Stimulated activated CD8-positive, alpha-beta memory T cell treated with anti-CD3 and anti-CD28 coated beads, Interleukin-2, amount 100 ng/mL, for 48 hours (primary cell): ENCODE measurements at places on chromosomes 16 and 17.

- no peak for DNase-seq
These were observed 263.9 kb downstream of the CNTNAP4 start for GRCh38 chr16:76541070-76541469.

GRCh38 chr16:90022209-90023077 is 3.2 kb upstream of the DBNDD1 start:
- peak; percentile 70 for DNase-seq

DNA sequence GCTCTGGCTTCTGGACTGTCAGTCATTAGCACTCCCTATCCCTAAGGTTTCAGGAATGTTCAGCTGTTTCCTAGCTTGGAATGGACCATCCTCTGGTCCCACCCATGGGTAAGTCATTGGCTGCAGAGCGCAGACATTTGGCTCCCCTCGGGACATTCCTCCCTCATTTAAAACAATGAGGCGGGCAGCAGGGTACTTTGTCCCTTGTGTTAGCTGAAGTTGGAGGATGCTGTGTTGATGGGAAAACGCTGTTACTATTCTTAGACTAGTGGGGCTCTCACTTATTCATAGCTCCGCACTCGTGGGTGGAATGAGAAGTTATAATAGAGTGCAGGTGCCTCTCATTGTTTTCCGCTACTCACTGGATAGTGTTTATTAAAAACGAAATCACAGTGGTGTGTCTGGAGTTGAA is 673.8 kb downstream of the WWOX start:
- DNase-seq: no peak

DNA sequence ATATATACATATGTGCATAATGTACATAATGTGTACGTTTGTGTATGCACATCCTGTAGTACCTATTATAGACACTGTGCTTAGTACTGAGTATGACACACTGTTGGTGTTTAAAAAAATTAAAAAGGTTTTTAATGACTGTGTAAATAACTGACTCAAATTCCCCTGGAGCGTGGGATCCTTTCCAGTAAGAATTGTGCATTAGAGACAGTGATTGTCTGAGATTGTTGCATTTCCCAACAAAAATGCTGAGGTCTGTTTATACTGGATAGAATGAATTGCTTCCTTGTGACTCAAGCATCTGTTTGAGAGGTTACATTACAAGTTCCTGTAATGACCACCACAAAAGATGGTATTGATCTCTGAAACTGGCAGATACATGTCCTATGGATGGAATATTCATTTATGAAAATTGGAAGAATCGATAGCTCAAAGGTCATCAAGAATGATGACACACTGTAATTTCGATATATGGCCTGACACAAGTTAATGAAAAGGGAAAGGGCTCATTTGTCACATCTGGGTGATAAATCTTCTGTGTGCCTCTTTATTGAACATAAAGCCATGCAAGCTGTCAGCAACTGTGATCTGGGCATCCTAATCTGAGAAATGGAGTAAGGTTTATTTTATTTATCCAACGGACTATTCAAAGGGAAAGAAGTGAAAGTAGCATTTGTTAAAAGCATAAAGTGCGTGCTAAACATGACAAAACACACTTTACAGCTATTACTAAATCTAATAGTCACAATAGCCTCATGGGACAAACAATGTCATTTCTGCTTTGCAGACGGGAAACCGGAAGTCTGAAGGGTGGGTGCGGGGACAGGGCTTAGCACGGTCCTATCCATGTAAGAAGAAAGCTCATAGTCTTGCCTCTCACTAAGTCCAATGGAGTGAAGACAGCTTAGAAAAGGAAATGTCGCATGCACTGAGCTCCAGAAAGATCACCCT is 228.8 kb downstream of the CDH11 start:
- DNase-seq: no peak

DNA sequence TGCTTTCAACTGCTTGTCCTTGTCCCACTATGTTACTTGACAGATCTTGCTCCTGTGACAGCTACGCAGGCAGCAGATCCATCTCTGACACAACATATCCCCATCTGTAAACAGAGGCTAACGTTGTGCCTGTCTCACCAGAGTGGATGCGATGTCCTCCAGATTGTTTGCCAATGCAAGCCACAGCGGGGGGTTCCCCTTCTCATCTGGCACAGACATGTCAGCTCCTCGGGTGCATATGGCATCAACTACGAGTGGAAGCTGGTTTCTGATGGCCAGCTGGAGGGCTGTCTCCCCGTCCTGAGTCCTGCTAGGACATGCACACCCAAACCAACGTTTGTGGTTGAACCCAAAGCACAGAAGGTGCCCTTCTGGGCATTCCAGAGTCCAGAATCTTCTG is 39.0 kb downstream of the CYB5D2 start:
- no peak for DNase-seq

GRCh38 chr17:49878931-49879904 is 31.3 kb upstream of the TAC4 start:
- no peak for DNase-seq

- no peak for DNase-seq
These were observed 11.3 kb upstream of the RNF157 start for GRCh38 chr17:76251478-76252039.

DNA sequence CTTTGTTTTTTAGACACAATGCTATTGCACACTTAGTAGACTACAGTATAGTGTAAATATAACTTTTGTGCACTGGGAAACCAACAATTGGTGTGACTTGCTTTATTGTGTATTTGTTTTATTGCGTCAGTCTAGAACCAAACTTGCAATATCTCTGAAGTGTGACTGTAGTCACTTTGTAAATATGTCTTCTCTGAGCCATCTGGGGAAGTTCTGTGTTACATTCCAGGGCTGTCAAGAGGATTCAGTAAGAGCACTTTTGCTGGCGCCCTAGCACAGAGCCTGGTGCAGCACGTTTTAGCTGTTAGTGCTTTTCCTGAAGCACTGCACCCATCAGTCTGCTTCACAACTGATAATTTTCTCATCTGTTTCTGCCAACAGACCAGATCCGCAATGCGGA is 73.2 kb downstream of the NT5M start:
- no peak for DNase-seq

DNA sequence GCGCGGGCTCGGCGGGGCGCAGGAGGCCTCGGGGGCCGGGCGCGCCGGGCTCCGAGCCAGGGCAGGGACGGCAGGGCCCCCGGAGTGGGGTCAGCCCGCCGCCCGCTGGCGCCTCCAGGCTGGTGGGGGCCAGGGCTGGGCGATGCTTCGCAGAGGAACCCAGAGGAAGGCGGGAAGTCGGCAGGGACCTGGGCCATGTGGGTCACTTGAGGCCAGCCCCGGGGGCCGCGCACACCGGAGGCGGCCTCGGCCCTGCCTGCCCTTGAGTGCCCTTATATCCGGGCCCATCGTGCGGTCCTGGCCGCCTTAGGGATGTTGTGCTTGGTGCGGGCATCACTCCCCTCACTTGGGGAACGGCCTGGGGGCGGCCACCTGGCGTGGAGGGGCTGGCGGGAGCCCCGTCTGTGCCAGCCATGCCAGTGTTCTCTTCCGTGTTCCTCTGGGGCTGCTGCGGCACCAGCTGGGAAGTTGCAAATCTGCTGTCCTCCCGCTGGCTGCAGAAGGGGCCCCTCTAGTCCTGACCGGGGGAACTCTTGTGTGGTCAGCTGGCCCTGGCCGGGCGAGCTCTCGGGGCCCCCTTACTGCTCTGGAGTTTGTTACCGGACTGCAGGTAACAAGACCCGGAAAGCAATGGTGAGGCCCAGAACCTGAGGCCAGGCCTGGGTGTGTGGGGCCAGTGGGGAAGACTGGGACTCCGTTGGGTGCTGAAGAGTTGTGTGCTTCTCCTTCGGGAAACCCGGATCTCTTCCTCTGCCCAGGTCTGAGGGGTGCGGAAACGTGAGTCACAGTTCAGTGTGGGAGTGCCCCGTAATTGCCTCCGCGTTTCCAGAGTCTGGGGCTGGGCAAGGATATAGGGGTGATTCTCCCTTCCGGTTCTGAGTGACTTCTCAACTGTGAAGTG is 849 bp downstream of the CAPN15 start:
- peak; percentile 27 for DNase-seq

- DNase-seq: no peak
These were observed 384 bp downstream of the TMEM107 start for GRCh38 chr17:8175795-8176196.

- DNase-seq: no peak
These were observed 942 bp downstream of the LDAF1 start for GRCh38 chr16:21159281-21159951.

DNA sequence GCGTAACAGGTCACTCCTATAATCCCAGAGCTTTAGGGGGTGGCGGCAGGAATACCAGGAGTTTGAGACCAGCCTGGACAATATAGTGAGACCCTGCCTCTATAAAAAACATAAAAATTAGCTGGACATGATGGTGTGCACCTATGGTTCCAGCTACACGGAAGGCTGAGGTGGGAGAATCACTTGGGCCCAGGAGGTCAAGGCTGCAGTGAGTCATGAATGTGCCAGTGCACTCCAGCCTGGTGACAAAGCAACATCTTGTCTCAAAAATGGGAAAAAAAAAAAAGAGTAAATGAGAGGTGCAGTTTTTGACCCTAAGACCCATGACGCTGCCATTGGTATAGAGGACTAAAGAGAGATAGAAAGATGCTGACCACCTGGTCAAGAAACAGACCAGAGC is 16.1 kb downstream of the PARN start:
- DNase-seq: no peak

DNA sequence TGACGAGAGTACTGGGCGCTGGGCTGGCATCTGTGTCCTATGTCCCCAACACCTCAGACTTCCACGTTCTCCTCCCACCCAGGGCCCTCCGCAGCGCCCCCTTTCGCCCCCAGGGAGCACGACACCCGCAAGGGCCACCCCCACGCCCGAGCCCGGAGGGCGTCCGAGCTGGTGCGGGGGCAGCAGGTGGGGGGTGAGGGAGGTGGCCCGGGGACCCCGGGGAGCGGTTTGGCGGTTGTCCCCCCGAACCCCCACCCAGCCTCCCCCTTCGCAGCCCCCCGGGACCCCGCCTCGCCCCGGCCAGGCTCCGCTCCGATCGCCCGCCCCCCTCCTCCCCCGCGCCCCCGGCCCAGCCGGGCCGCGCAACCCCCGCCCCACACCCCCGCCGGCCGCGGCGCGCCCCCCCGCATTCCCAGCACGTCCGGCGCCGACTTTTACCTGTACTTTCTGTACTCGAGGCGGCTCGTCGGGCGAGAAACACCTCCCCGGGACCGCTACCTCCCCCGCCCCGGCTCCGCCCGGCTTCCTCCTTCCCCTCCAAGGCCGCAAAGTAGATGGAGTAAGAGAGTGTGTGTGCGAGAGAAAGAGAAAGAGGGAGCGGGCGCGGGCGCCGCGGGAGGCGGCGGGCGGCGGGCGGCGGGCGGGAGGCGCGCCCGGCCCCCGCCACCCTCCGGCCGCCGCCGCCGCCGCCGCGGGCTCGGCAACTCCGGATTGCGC is 901 bp downstream of the CDYL2 start:
- no peak for DNase-seq

DNA sequence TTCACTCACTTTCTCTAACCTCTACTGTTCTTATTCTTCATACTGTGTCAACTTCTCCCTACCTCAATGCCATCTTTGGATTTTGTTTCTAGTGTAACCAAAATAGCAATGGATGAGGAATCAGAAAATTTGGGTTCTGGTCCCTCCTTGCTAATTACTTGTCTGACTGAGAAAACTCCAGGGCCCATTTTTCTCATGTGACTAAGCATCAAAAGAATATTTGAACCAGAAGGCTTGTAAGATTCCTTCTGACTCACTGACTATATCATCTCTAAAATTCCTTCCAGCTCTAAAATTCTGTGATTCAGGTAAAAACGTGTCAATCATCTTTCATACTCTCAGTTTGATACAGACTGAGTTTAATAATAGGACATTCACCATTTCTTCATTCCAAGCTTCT is 57.9 kb downstream of the BRIP1 start:
- no peak for DNase-seq

DNA sequence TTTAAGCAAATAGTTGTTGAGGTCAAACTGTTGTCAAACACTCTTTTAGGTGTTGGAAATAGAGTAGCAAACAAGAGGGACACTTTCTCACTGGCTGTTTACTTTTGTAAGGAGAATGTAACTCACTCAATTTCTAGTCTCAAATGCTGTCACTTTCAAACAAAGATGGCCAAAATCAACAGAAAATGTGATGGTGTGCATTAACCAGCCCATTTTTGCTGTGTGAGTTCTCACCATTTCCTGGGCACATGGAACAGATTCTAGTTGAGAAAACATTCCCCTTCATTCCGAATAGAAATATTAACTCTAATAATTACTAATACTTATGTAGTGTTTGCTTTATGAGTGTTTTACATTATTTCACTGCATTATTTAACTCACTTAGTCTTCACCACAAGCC is 128.2 kb upstream of the XYLT1 start:
- no peak for DNase-seq

- DNase-seq: no peak
These were observed 3.7 kb downstream of the GGA2 start for GRCh38 chr16:23506606-23506994.

DNA sequence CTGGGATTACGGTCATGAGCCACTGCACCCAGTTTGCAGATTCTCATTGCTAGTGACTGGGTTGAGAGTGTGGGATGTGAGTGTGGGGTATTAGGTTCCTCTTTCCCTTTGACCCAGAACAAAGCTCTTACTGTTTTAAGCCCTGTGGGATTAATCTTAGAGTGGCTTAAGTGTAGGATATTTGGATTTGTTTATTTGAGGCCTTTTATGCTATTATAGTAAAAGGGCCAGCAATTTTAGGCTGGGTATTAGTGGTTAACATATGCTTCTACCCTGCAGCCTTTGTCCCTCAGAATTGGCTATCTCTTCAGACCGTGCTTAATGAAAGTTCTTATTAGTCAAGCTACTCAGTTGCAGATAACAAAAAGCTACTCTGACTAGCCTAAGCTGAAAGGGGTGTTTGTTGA is 3.2 kb downstream of the SGF29 start:
- DNase-seq: no peak

DNA sequence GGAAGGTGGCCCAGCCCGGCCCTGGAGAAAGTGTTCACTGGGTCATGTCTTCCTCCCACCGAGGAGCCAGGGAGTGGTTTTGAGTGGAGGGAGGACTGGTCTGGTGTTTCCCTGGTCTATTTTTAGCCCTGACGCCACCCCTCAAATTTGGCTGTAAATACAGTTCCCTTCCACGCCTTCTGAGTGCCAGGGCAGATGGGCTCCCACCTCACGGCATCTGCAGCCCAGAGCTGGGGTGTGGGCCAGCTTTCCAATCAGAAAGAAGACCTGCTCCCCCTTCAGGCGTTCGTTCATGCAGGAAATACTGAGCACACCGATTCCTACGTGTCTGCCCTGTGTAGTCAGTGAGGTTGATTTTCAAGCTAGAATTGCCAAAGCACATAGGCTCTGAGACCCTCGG is 53.7 kb downstream of the SNX20 start:
- DNase-seq: no peak

DNA sequence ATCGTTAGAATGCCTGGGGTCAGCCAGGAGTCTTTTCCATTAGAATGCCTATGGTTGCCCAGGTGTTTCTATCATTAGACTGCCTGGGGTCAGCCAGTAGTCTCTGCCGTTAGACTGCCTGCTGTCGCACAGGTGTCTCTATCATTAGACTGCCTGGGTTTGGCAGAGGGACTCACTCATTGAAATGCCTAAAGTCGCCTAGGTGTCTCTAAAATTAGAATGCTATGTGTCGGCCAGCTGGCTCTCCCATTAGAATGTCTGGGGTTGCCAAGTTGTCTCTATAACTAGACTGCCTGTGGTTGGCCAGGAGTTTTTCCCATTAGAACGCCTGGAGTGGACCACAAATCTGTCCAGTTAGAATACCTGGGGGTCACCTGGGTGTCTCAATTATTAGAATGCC is 2266.5 kb downstream of the TP53TG3F start:
- DNase-seq: no peak
